Caki2 (cell line): ENCODE measurements at places on chromosomes 5 and 9. TPM values are rescaled to one million over a fixed set of nuclear protein-coding genes. Genes with fewer than 3 reads are reported as not detected.

ELAVL2 gene
- total RNA-seq, result 0.35 and 0.74 TPM in 2 replicates

CCL28 gene
- 4.8 and 8.2 TPM in 2 replicates for total RNA-seq

LMAN2 gene
- total RNA-seq, result 602 and 647 TPM in 2 replicates

GPR150 gene
- 0.17 TPM in 1 of 2 replicates, not detected in the other for total RNA-seq

NDUFB6 gene
- 57.3 and 99.5 TPM in 2 replicates for total RNA-seq

ZNF366 gene
- not detected in 2 replicates for total RNA-seq

OR1Q1 gene
- total RNA-seq, result not detected in 2 replicates

AMBP gene
- 16.7 and 19.8 TPM in 2 replicates for total RNA-seq

UTP15 gene
- 4.8 and 14.5 TPM in 2 replicates for total RNA-seq

PAX5 gene
- total RNA-seq, result not detected in 2 replicates

VLDLR gene
- 19.2 and 26.6 TPM in 2 replicates for total RNA-seq

TMOD1 gene
- total RNA-seq, result 19.4 and 25.7 TPM in 2 replicates

FBLL1 gene
- total RNA-seq, result not detected in 2 replicates

CDKN2B-AS1 gene
- total RNA-seq, result not detected in 2 replicates

MACIR gene
- 9.8 and 13.6 TPM in 2 replicates for total RNA-seq

LRRC70 gene
- not detected in 2 replicates for total RNA-seq

MARCHF3 gene
- 2.0 and 3.0 TPM in 2 replicates for total RNA-seq

ZFR gene
- 43.8 and 44.6 TPM in 2 replicates for total RNA-seq

SPINK4 gene
- not detected in 2 replicates for total RNA-seq

DMRT3 gene
- not detected in 2 replicates for total RNA-seq

CD180 gene
- not detected in 2 replicates for total RNA-seq

SKIC3 gene
- total RNA-seq, result 19.7 and 33.1 TPM in 2 replicates

SLC36A3 gene
- total RNA-seq, result not detected in 2 replicates

ZNF354C gene
- not detected in 2 replicates for total RNA-seq

PCDHGA11 gene
- total RNA-seq, result not detected in 2 replicates

DND1 gene
- total RNA-seq, result not detected in 2 replicates

IARS1 gene
- total RNA-seq, result 112 and 127 TPM in 2 replicates

C1QTNF3 gene
- 0.74 TPM in 1 of 2 replicates, not detected in the other for total RNA-seq

ASPN gene
- total RNA-seq, result not detected in 2 replicates

PCDH12 gene
- total RNA-seq, result not detected in 2 replicates

C9orf153 gene
- not detected in 2 replicates for total RNA-seq

IRX4 gene
- not detected in 2 replicates for total RNA-seq

ZNF474 gene
- total RNA-seq, result 0.96 and 4.9 TPM in 2 replicates

SMIM33 gene
- not detected in 2 replicates for total RNA-seq

ABCA1 gene
- total RNA-seq, result 25.4 and 27.4 TPM in 2 replicates

LPCAT1 gene
- total RNA-seq, result 68.0 and 109 TPM in 2 replicates
